ENCODE measurements at places on chromosomes 11 and 22.

GRCh38 chr22:17952273-17952801, 72.0 kb downstream of the MICAL3 start:
- DNase-seq, result no peak

GRCh38 chr22:35477911-35478582, 62.6 kb upstream of the RASD2 start:
- peak; percentile 43 for DNase-seq

- DNase-seq, result no peak
Observed at GRCh38 chr11:117532568-117532967, 204.9 kb downstream of the CEP164 start.

GRCh38 chr11:10792385-10793068, 16.2 kb downstream of the EIF4G2 start:
- DNase-seq, result peak; percentile 73

DNA sequence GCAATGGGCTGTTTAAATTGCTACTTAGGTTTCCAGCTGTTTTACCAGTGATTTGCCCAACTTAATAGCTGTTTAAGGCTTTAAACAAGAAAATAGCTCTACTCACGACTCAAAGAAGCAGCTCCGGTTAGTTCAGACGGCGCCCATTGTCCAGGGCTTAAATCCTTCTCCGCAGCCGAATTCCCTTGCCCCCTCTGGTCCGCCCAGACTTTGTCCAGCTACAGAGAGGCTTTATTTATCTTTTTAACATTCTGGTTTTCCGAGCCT, 20.9 kb upstream of the SCUBE1 start:
- DNase-seq, result no peak

DNA sequence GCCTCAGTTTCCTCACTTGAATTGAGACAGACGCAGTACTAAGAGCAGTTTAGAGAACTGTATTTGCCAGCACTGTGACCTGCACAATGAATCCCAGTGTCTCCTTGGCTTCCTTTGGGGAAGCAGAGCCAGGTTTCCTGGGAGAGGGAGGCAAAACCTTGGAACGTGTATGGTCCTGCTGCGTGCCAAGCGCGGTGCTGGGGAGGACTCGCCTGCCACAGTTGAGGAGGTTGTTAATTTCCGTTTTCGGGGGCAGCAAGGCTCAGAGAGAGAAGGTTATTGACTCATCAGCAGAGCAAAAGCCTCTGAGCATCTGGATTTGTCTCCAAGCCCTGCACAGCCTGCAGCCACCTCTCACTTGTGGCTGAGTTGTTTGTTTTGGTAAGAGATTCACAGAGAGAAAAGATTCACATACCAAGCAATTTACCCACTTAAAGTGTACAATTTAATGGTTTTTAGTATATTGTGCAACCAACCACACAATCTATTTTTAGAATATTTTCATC, 10.8 kb downstream of the SYT12 start:
- DNase-seq, result no peak

DNA sequence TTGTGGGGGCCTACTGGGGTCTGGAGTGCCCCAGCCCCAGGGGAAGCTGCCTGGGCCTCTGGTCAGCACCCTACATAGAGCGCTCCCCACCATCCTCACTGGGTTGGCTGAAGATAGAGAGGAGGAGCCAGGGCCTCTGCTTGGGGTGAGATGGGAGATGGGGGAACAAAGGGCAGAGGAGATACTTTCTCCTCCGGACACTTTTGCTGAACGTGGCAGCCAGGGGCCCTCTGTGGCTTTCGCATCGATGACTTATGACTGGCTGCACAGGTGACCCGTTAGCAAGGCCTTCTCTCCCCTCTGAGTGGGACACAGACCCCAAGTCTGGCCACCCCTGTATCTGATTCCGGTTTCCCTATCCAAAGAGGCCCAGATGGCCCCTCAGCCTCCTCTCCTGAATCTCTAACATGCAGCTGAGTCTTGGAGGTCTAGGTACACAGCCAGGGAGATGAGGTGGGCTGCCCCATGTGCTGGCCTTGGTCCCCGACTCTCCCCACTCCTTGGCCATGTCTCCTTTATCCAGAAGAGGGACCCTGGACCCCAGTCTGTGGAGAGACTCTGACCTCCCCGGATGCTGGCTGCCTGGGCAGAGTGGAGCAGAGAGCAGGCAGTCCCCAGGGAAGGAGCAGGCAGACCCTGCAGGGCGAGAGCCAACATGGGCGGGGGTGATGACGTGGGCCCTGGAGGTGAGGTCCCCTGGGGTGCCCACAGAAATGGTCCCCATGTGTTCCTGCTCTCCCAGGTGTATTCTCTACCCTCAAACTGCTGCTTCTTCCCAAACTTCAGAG, 59.3 kb upstream of the NECTIN1 start:
- DNase-seq, result no peak

DNA sequence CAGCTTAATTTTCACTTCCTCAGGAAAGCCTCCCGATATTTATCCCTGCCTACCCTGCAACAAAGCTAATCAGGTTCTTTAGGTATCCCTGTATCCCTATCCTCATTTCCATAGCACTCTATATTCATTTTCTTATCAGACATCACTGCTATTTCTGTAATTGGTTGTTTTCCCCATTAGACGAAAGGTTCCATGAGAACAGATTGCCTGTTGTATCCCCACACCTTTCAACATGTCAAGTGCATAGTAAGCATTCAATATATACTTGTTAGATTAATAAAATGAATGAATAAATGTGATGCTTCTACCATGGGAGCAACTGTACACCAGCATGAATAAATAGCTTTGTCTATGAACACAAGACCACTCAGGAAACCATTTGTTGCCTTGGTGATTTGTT, 499.8 kb downstream of the DLG2 start:
- DNase-seq, result no peak

DNA sequence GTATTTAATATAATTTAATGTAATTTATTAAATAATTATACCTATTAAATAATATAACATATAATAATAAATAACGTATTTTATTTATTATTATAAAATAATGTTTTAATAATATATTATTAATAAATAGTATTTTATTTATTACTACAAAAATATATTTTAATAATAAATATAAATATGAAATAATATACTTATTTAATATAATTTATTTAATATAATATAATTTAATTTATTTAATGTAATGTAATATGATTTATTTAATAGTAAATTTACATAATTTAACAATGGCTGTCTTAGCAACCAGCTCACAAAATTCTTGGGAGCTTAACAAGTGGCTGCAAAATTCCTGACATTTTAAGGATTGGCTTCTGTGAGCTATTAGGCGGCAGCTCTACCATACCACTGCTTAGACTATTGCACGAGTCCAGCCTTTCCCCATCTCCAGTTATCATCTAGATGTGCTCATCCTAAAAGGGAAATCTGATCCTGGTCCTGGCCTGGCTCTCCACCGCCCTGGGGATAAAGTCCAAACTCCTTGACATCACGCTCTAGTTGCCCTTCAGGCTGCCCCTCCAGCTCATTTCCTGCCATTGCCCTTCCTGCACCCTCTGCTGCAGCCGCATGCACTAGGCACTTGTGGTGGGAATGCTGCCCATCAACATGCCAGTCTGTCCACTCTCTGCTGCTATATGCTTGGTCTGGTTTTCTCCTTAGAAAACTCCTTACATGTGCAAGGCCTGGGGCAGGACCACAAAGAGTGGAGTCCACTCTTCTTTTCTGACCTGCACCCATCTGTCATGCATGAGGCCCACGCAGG, 9.8 kb downstream of the MMP20 start:
- DNase-seq, result peak; percentile 90

DNA sequence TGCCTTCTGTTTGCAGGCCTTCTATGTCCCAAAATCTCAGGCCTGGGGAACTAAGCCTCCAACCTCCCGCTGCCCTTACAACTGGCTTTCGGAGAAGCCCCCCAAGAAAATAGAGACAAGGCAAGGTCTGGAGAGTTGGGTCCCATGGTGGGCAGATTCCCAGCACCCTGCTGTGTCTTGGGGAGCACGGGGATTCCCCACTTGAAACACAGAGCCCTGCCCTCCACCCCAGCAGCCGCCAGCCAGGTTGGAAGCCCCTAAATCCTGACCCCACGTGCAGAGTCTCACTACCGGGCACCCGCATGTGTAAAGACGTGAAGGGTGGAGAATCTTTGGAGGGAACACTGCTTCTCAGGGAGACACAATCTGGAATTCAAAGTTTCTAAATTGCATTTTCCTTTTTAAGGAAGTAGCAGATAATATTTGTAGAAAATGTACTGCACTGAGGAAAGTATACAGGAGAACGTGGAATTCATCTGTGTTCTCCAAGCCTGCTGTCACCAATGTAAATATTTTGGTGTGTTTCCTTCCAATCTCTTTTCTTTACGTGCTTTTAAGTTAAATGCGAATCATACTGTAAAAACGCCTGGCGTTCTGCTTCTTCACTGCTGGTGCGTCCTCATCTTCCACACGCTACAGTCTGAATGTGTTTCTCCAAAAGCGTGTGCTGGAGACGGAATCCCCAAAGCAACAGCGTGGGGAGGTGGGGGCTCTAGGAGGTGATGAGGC, 220.9 kb downstream of the BRD1 start:
- DNase-seq, result no peak

- DNase-seq, result no peak
Observed at GRCh38 chr11:13189561-13190426, 87.8 kb upstream of the BMAL1 start.

GRCh38 chr22:31449506-31449905, 40.1 kb downstream of the EIF4ENIF1 start:
- DNase-seq, result no peak

GRCh38 chr22:30922151-30922611, 46.4 kb downstream of the MORC2 start:
- DNase-seq, result no peak

DNA sequence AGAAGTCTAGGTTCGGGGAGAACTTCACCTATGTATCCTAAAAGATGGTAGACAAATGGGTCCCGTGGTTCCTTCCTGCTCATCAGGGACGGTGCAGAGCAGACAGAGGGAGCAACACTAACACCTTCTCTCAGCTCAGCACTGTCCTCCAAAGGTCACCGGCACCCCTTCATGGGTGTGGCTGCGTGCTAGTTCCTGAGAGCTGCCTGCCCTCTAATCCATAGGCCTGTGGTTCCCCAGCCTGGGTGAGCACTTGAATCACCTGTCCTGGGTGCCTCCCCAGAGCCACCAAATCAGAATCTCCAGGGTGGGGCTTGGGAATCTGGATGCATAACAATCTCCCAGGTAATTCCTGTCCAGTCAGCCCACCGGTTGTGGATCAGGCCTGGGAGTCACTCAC, 113.9 kb upstream of the TMEM45B start:
- DNase-seq, result no peak

DNA sequence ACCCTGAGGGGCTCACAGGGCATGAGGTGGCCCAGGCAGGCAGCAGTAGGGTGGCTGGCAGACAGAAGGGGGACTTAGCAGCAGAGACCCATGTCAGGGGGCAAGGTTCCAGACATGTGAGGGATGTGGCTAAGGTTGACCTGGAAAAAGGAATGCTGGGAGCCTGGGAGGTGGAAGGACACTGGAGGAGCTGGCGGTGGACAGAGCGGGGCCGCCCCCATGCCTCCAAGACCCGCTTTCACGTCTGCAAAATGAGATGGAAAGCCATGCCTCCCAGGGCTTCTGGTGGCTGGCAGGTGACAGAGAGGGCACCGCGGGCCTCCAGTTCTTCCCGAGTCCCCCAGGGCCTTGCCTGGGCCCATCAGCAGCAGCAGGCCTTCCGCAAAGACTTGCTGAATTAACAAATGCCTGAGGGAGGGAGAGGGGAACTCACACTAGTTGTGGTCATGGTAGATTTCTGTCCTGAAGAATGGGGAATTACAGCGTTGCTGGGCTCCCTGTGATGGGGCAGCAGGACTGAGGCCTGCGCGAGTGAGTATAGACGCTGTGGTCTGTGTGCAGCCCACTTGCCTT, 23.1 kb upstream of the SOX10 start:
- DNase-seq, result no peak

- DNase-seq, result no peak
Observed at GRCh38 chr11:27039873-27040272, 742 bp upstream of the BBOX1 start.

- peak; percentile 44 for DNase-seq
Observed at GRCh38 chr22:20430720-20431510, 6.7 kb downstream of the SCARF2 start.

DNA sequence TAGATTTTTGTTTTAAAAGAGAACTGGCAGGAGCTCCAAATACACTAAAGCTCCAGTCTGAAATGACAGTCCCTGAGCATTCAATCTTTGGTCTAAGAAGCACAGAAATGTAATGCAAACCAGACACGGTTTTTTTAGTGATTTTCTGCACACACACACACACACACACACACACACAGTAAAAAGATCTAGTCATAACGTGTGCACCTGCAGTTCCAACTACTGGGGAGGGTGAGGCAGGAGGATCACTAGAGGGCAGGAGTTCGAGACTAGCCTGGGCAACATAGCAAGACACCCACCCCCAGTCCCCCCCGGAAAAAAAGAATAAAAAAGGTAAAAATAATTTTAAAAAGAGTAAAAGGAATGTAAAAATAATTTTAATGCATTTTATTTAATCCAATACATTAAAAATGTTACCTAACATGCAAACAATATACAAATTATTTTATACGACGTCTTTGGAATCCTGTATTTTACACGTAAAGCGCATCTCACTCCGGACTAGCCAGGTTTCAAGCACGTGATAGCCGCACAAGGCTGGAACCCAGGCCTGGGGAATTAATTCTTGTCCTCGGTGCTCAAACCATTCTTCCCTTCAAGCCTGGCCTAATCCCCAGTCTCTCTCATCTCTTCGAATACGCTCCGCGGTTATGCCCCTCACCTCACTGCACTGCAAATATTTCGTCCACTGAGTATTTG, 762 bp upstream of the TBC1D22A start:
- DNase-seq, result no peak

DNA sequence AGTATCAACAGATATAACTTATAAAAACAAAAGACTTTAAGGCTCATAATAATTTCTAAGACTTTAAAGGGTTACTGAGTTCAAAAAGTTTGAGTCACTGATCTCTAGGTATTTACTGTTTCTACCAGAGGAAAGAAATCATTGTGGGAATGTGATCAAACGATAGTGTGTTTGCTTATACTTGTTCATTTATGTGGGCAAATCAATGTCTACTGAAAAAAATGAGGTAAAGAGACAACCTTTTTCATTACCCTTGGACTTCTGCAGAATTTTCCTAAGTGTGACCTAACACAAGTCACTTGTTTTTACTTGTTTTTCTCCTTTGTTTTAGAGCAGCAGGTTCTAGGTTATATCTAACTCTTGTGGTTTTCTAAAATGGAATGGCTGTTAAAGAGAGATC, 65.4 kb downstream of the PRR5L start:
- DNase-seq, result no peak

- peak; percentile 48 for DNase-seq
Observed at GRCh38 chr11:68632802-68633201, 51.5 kb upstream of the GAL start.

- DNase-seq, result no peak
Observed at GRCh38 chr11:33863418-33864172, 28.3 kb downstream of the LMO2 start.

- DNase-seq, result peak; percentile 77
Observed at GRCh38 chr11:118621071-118621783, 13.8 kb downstream of the PHLDB1 start.

DNA sequence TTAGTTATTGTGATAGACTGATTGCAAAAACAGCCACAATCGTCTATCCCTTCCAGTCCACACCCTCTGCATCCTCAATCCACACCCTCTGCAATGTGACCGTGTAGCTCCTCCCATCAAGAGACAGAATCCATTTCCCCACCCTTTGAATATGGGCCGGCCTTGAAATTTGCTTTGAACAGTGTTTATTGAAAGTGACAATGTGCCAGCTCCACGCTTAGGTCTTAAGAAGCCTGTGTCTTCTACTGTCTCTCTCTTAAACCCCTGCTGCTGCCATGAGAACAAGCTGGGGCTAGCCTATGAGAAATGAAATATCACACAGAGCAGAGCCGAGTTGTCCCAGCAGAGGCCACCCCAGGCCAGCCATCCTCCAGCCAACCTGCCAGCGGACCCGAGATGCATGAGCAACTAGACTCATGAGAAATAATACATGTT, 22.3 kb upstream of the MICAL2 start:
- no peak for DNase-seq

- DNase-seq, result no peak
Observed at GRCh38 chr11:46438211-46438610, 46.6 kb upstream of the CHRM4 start.
